Activated T-cell treated with anti-CD3 and anti-CD28 coated beads, Interleukin-2, amount 50 U/mL, for 24 hours (primary cell): ENCODE measurements at places on chromosomes 6 and 20.
A peak's percentile ranks its signal among the peaks of the same experiment; 100 is the strongest.

DNA sequence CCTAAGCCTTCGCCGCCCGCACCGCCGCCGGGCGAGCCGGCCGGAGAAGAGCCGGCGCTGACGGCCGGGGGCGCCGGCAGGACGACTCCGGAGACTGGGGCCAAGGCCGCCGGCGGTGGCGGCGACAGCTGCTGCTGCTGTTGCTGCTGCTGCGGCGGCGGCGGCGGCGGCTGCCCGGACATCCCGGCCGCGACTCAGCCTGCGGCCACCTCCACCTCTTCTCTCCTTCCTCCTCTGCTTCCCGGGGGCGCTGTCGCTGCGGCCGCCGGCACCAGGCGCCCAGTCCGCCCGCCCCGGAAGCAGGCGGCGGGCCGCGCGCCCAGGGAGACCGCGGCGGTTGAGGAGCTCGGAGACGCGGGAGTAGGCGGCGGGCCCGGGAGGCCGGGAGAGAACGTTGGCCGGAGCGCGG, 307 bp downstream of the RANBP9 start:
- no peak for DNase-seq

- DNase-seq, result no peak
Measured at GRCh38 chr6:155830531-155830930, 374.9 kb upstream of the NOX3 start.

- no peak for DNase-seq
Measured at GRCh38 chr20:61801857-61802442, 263.7 kb downstream of the TAF4 start.

GRCh38 chr6:24223115-24223919, 97.3 kb downstream of the NRSN1 start:
- no peak for DNase-seq

GRCh38 chr6:52976149-52976548, 18.9 kb downstream of the GSTA4 start:
- DNase-seq, result no peak

- DNase-seq, result no peak
Measured at GRCh38 chr20:21685981-21686380, 19.5 kb upstream of the PAX1 start.

DNA sequence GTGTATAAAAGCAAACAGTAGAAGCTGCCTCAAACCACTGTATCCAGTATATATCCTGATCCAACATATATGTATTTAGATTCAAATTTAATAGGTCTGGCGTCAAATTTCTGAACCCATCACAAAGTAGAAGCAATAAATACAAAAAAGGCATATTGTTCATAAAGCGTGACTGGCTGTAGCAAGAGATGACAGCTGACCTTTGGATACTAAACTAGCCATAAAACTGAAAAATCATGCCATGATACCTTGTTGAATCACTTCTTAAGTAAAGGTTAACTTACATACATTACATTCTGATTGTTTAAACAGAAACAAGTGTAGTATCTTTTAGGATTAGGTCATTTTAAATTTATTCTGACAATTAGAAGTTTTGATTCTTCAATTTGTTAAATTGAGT, 372.0 kb upstream of the FLRT3 start:
- no peak for DNase-seq

GRCh38 chr6:422433-423054, 31.0 kb downstream of the IRF4 start:
- DNase-seq, result no peak

DNA sequence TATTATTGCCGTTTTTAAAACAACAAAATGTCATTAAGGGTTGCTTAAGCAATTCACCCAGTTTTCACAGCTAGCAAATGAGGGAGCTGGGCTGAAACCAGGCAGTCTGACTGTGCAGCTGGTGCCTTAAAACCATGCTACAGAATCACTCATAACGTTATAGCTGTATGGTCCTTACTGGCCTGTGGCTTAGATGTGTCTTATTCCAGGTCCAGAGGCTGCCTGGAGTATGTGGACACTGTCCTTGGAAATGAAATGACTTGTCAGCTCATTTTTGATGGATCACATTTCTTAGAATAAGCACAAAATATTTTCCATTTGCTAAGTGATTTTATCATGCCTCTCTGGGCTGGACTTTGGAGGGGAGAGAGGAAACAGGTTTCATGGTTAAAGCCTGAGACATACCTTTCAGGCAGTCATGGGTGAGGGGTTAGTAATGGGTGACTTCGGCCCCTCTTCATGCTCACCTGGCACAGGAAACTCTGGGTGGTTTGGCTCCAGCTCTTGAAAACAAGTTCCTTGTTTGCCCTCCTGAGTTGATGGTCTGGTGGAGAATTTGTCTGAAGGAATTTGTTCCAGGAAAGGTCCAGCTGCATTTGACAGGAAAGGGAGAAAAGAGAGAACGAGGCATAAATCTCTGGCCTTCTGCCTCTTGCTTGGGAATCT, 823.2 kb downstream of the DHX35 start:
- no peak for DNase-seq

GRCh38 chr6:39867592-39867991, 66.7 kb downstream of the MOCS1 start:
- DNase-seq, result no peak

DNA sequence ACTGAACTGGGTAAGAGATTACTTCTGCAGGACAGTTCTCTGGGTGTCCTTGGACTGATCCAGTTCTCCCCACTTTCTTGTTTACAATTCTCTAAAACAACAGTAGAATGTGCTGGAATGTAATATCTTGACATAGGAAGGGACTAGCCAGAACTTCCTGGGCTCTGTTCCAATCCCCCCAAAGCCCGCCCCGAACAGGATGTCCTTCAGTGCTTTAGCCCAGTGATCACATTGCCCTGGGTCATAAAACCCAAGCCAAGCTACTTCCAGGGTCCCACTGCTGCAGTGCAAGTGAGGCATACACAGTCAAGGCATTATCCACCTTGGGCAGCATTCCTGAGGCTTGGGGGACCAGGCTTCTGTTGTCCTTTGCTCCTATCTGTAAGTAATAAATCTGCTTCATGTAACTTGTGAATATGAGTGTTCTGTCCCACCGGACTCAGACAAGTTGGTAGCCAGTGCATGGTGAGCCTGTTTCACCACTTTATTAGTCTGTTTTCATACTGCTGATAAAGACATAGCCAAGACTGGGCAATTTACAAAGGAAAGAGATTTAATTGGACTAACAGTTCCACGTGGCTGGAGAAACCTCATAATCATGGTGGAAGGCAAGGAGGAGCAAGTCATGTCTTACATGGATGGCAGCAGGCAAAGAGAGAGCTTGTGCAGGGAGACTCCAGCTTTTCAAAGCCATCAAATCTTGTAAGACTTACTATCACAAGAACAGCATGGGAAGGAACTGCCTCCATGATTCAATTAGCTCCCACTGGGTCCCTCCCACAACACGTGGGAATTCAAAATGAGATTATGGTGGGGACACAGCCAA, 23.5 kb downstream of the FITM2 start:
- DNase-seq, result no peak

- DNase-seq, result no peak
Measured at GRCh38 chr20:25397821-25398220, 7.2 kb upstream of the ABHD12 start.

- no peak for DNase-seq
Measured at GRCh38 chr20:32140603-32141002, 31.1 kb downstream of the TM9SF4 start.

- no peak for DNase-seq
Measured at GRCh38 chr20:10476319-10476724, 41.2 kb downstream of the SLX4IP start.

DNA sequence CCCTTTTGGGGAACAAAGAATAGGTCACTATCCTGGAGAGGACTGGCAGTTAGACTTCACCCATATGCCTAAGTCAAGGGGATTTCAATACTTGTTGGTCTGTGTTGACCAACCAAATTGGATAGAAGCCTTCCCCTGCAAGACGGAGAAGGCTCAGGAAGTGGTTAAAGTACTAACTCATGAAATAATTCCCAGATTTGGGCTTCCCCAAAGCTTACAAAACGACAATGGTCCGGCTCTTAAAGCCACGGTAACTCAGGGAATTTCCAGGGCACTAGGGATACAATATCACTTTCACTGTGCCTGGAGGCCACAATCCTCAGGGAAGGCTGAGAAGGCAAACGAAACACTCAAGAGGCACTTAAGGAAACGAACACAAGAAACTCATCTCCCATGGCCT, 223.1 kb downstream of the GMPR start:
- no peak for DNase-seq

DNA sequence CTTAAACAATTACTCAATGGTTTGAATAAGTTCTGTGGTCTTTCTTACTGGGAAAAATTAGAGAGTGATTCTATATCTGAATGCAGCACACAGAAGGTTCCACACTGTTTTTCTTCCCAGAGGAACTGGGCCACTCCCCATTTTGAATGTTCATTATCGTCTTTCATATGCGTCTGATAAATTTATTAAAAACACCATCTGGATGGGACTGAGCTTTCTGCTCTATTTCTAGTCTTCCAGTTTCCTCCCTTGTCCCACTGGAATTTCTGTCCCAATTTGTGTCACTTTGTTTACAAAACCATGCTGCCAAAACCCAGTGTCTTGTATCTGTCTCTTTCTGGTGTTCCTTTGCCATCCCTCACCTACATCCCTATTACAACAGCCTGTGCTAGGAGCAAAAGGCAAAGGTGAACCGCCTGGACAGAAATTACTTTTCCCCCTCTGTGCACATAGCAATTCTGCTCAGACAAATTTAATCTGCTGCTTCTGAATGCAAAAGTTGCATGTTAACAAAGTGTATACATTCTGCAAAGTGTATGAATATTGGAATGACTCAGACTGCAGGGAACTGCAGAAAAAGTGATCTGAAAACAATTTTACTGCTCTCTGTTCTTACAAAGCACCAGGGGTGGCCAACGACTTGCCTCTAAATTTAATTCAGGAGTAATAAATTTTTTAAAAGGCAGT, 333.6 kb downstream of the BTBD9 start:
- DNase-seq, result no peak

DNA sequence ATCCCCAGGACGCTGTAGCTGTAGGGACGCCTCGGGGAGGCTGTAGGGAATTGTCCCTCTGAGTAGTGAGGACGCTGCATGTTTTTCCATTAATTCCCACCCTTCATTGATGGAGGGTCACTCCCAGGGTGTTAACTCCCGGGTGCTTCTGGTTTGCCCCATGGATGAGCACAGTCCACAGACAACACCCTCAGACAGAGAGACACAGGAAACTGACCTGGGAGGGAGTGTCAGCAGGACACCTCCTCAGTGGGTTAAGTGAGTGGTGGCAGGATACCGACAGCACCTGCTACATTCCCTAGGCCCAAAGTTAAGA, 53.5 kb downstream of the LINC00237 start:
- no peak for DNase-seq

DNA sequence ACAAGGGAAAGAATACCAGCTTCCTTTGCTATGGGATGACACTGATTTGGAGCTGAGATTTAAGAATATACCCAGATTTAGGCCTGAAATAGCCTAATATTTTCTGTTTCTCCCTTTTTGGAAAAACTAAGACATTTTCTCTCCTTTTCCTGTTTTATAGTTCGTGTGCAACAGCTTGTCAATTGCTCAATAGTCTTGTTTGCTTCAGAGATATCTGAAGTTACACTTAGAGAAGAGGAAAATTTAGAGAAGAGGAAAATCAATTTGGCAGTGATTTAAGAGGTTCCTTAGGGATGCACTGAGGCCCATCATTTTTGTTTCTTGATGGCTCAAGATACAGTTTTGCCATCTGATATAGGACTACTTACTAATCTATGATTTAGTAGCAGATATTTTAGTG, 398.6 kb downstream of the RFPL4B start:
- DNase-seq, result no peak

DNA sequence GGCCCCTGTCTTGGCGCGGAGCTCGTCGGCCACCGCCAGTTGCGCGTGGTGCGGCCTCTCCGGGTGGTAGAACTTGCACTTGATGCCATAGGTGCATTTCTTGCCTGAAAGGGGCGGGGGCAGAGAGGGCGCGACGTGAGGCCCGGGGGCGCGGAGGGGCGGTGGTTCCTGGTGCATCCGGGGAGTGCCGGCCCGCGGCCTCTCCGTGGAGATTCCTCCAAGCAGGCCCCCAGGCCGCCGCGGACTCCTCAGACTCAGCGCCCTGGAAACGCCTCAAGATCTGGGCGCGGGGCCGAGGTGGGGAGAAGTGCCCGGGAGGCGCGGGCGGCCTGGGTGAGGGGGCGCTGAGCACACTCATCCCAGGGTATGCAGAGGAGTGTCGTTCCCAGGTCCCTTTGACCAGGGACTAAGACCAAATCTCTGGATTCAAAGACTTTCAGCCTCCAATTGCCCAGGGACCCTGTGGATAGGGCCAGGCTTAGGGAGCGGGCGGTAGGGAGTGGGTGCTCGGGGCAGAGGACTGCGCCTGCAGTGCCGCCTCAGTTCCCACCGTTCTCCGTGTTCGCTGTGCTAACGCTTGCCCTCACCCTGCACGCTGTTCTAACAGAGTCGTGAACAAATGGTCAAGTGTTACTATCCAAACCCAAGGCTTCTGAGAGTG, 33.3 kb downstream of the ZC3H12D start:
- DNase-seq, result peak; percentile 48

DNA sequence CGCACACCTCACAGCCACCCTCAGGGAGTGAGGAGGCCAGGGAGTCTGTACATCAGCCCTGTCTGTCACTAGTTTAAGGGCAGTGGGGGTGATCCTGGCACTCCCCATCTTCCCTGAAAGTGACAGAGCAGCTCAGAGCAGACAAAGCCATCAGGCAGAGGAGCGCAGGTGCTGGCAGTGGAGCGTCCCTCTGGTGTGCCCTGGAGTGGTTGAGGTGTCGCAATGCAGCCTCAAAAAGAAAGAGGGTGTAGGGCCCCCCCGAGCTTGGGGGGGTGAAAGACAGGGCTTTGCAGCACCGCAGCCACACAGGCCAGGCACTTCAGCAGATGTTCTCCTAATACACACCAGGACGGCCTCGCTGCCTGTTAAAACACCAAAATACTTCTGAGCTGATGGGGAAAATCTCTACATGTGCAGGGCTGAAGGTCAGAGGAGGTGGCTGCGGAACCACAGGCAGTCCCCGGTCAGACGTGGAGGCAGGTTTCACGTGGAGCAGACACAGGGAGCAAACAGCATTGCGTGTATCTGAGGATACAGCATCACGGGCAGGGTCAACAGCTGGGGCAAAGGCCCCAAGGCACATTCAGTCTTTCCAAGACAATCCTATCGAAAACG, 69.5 kb downstream of the PREX1 start:
- no peak for DNase-seq

DNA sequence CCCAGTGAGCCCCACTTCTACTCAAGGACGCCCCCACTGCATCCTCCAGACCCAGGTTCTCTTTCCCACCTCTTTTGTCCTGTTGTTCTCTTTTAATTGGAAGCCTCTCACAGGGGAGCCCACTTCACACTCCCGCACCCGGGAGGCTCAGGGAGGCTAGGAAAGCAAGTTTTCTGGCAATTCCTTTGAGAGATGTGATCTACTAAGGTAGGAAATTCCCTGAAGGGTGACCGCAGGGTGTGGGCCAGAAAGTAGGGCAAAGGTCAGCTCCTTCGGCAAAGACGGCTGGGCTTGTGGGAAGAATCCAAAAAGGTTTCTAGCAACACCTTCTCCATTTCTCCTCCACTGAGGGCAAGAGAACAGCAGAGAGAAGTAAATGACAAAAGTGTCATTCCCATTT, 98.1 kb upstream of the PTPN1 start:
- DNase-seq, result no peak

- DNase-seq, result no peak
Measured at GRCh38 chr6:88238901-88239300, 72.8 kb upstream of the CNR1 start.

GRCh38 chr20:56820984-56821383, 191.9 kb downstream of the TFAP2C start:
- DNase-seq, result no peak

GRCh38 chr6:11494786-11495564, 42.6 kb upstream of the TMEM170B start:
- no peak for DNase-seq

GRCh38 chr20:8213831-8214587, 81.9 kb downstream of the PLCB1 start:
- DNase-seq, result no peak

GRCh38 chr6:106702451-106703110, 73.2 kb downstream of the QRSL1 start:
- no peak for DNase-seq
